ENCODE measurements at places on chromosomes 11 and 22.

DNA sequence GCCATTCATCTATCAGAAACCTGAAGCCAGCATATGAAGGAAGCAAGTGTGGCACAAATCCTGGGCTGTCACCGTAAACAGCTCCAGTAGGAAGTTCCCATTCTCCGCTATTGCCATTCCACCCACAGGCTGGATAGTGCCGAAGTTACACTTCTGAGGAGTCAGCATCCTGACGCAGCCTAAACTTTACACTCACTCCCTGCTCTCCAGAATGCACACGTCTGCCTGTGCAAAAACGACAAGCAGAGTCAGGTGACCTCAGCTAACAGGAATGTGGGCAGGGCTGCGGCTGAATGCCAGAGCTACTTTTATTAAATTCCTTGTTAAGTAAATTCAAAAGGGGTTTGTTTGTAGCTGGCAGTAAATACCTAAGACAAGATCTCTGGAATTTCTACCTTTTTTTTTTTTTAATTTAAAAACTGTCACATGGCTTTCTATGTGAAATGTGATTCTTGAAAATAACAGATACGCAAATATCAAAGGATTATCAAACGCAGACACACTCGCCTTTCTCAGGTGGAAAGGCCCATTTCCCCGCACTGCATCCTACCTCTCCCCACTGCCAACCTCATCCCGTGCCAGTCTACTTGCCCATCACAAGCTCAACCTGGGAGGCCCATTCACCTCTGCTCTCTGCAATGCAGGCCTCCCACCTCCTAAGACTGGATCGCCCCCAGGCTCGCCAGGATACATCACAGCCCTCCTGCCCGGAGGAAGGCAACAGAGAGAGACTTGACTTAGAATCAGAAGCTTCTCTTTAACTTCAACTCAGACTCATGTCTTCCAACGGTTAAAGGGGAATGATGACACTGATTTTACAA is 33.5 kb downstream of the NFRKB start:
- DNase-seq, result no peak

GRCh38 chr22:41285820-41286638 is at the start of gene RANGAP1:
RANGAP1 (minus strand) TSS chr22:41286187; CDS start chr22:41281044, 5,143 bp downstream.
- DNase-seq, result peak; percentile 96

- DNase-seq, result no peak
Measured at GRCh38 chr11:5242208-5242607, 7.4 kb downstream of the HBG1 start.

GRCh38 chr11:61378713-61379313 is 13.6 kb upstream of the TMEM216 start:
- no peak for DNase-seq

DNA sequence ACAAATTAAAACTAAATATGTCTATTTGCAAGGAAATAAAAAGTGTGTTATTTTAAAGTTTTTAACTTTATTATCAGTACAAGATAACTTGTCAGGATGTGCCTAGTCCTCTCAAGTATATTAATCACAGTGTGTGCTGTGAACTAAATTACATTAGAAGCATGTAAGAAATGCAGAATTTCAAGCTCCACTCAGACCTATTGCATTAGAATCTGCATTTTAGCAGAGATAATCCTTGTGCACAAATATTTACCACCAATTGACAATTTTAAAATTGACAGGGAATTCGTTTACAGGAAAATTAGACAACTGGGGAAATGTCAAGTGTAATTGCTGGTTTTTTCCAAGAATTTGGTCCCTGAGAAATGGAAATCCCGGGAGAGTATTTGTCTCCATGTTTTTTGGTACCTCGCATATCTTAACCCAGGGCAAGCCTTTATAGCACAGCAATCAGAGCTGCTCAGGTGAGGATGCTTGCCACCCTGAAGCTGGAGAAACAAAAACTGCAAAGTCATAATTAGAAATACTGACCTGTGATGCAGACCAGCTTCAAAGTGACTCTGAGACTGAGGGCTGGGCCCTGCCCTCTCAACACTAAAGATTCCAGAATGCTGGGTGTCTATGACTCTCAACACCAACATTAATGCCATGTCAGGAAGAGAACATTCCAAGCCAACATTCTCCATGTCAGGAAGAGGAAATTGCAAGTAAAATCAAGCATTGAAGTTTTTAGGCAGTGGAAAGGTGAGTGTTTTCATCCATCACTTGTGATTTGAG is at the start of gene OR8G1:
Gene OR8G1 (plus strand): TSS at position 475 of the 777 bp plus-strand sequence. CDS start 8,581 bp downstream, outside the sequence.
- no peak for DNase-seq

DNA sequence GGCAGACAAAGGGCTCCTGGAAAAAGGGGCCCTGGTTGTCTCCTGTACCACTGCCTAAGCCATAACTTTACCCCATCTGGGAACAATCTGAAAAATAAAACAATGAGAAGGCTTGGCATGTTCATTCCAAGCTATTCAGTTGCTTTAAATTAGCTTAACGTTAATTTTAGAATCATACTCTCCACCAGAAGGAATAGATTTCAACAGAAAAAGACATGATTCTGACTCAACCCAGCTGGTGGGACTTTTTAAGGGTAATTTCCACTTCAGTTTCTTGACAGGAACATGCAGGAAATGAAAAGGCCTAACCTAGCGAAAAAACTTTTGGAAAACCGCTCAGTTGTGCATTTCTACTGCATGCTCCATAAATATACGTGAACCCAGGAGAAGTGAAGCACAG is 7.9 kb downstream of the SF3A1 start:
- no peak for DNase-seq

- DNase-seq, result no peak
Measured at GRCh38 chr11:8785457-8785856, 102.9 kb downstream of the RPL27A start.

- no peak for DNase-seq
Measured at GRCh38 chr11:111019451-111019850, 226.1 kb upstream of the POU2AF2 start.

- DNase-seq, result no peak
Measured at GRCh38 chr11:134509381-134510232, 97.6 kb upstream of the B3GAT1 start.

DNA sequence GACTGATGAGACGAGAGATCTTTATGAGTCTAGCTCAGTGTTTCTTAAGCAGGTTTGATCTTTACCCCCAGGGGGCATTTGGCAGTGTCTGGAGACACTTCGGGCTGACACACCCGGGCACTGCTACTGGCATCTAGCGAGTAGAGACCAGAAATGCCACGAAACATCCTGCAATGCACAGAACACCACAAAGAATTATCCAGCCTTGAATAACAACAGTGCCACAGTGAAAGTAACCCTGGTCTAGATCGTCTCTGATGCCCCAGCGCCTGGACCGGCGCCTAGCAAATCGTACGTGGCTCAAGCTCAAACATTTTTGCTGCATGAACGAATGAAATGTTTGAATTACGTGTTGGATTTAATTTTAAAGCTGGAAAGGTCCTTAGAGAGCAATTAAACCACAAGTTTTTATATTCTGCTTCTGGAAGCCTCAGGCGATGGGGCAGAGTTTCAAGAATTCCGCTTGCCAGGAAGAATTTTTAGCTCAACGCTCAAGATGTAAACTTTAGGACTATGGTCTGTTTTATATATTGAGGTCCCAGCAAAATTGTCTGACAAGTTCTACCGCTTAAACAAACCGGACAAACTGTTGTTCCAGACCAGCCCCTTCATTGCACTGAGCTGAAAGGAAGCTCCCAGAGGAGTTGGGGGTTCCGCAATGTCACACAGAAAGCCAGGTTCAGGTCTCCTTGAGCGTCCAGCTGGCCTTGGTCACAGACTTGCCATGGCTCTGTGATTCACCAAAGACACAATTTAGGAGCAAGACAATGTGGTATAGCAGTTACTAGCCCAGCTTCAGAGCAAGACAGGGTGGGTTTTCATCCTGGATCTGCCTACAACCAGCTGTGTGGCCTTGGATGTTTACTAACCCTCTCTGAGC is 44.2 kb upstream of the SMTN start:
- no peak for DNase-seq

DNA sequence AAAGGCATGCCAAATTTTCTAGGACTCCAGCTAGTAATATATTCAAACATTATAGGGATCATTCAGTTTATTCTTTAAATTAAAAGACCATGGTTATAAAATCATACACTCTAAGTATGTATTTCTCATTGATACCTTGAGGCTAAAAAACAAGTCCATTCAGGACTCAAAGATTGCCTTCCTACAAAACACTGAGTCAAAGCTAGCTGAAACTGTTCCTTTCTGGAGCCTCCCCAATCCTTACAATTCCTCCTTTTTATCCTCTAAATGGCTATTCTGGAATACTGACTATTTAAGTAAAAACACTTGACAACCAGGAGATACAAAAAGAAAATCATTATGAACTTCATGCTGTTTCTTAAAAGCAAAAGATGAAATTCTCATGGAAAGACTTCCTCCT is 4.9 kb upstream of the TTLL12 start:
- no peak for DNase-seq

GRCh38 chr11:62732830-62733229 is 4.5 kb downstream of the TTC9C start:
- no peak for DNase-seq

DNA sequence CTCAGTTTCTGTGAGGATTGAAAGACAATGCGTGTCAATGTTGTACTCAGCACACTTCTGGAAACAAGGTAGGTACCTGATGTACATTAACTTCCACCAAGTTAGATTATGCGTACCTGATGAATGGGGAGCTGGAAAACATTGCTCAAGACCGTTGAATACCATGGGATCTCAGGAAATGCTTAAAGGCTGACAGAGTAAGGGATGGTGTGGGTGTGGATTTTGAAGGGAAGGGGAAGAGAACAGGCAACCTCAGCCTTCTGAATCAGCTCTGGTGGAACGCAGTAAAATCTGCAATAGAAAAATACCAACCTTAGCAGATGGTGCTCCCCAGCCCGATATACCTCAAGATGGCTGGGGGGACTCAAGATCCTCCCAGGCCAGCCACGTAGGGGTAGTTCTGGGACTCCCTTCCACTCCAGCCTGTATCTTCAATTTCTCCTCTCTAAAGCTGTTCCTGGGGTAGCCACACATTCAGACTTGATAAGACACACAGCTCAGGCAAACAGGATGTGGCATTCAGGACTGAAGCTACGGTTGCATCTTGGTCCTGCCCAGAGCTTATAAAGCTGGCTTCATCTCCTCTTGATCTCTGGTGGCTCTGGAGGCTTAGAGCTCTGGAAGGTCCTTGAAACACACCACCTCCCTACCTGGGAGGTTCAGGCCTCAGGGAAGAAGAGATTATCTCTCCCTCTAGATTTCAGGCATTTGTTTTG is 111.8 kb downstream of the CTNND1 start:
- no peak for DNase-seq

DNA sequence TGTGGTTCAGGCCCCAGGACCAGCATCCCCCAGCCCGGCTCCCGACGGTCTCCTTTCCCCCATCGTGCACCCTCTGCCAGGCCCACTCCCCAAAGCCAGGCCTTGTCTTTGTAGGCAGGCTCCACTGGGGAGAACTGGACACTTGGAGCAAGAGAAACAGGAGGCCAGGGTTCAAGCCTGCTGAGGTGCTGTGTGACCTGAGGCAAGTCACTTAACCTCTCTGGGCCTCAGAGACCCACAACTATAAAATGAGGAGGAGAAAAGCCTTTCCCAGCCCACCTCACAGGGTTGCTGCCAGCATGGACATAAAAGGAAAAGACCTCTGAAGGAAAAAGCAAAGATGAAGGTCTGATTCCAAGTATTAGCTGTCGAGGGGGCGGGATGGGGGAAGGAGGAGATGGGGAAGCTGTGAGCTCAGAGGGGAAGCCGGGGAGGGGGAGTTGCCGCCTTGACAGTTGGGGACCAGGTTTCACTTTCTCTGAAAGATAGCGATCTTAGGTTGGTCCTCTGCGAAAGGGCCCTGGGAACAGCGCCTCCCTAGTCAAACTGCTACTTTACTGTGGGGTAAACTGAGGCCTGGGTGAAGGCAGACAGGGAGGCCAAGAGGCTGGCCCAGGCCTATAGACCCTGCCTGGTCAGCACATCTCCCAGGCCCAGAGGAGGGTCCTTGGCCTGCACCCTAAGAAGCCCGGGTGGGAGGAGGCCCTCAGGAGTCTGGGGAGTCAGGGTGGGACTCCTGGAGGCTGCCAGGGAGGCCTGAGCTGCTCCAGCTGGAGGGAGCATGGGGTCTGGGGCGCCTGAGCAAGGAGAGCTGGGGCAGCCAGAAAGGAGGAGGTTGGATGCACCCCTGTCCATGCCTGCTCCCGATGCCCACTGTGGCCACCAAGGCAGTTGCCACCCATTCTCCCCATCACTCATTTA is 991 bp upstream of the OSM start:
- no peak for DNase-seq

GRCh38 chr11:15841931-15842740 is 514.2 kb downstream of the SOX6 start:
- DNase-seq, result no peak

- no peak for DNase-seq
Measured at GRCh38 chr11:1151366-1152315, 6.1 kb upstream of the MUC5AC start.

Measured in activated T-cell treated with anti-CD3 and anti-CD28 coated beads for 24 hours (primary cell).